ENCODE measurements at places on chromosomes 7 and 10. TPM values are rescaled to one million over a fixed set of nuclear protein-coding genes. Genes with fewer than 3 reads are reported as not detected.

The SPACDR gene
- 1.1 TPM for total RNA-seq

- peak; percentile 35 for DNase-seq
These were observed 36.9 kb downstream of the ADD3 start for GRCh38 chr10:110044681-110045080.

DNA sequence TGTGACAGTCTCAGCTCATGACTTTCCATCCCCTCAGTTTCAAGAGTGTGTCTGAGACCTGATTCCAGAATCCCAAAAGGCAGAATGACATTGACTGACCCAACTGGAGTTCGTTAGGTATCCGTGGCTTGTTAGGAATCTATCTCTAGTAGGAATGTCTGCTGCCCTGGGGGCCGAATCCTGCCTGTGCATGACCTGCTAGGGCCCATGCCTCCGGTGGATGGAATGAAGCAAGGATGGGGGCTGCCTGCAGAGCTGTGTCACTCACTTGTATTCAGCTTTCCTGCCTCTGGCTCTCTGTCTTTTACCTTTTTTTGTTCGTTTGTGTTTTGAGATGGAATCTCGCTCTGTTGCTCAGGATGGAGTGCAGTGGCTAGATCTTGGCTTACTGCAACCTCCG, 129.5 kb downstream of the SDK1 start:
- no peak for DNase-seq

DNA sequence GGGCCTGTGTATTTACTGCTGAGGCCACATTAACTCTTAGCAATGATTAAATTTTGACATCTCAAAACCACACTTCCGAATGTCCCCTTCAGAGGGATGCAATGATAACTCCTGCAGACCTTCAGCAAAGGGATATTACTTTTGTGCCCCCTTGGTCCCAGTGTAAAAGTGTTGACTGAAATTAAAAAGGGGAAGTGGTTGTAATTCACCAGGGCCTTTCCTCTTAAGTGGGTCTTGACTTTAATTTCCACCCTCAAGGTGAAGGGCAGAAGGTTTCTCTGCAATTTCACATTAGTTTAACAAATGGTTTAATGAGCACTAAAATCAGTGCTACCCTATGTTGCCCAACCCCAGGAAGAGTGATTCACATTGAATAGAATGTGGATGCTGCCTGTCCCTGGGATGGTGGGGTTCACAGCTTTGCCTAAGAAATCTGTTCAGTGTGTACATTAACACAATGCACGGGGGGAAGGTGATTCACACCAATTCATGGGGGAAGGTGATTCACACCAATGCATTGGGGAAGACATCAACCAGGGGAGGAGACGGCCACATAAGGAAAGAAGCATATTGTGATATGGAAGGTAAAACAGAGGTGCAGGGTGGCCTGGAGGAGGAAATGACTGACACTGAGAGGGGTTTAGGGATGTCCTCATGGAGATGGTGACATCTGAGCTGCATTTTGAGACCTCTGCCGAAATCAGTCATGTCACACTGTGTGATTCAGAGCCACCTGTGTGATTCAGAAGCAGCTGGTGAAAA, 19.4 kb upstream of the TNS3 start:
- peak; percentile 96 for DNase-seq

DNA sequence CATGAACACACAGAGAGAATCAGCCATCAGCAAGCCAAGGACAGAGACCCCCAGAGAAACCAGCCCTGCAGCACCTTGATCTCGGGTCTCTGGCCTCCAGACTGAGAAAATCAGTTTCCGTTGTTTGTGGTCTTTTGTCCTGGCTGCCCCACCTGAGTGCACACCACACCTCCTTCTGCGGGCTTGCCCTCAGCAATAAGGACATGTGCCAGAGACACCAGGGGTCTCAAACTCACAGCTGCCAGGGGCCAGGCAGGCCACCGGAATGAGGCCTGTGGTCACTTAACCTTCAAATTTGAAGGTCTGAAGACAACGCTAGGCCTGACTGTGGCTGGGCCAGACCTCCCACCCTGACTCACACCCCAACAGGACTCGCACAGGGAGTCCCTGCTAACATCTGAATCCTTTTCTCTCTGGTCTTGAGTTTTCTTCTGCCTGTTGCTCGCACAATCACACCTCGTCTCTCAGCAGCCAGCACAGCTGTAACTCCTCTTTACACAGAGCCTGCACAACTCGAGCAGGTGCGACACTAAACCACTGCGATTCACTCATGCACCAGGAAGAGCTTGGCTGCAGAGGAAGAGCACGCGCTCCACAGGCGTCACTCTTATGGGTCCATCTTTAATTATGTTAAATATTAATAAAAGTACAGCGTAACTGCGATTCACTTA, 86.2 kb downstream of the CHST15 start:
- no peak for DNase-seq

The OR6B1 gene
- total RNA-seq: not detected

The CDC14C gene
- under 0.01 TPM for total RNA-seq

DNA sequence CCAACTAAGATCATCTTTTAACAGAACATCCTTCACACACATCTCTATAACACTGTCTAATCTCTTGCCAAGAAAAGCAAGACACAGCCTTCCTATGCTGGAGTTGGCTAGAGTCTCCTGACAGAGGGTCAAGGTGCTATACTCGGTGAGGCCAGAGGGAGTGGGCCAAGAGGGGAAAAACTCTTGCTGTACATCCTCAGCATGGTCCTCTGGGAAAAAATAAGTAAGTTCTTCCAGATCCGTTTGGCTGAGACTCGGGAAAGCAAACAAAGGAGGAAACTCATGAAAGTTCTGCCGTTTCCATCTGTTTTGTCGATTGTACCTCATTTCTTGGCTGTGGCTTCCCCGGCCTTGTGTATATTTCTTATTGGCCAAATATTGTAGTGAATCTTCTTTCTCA, 33.9 kb downstream of the VWDE start:
- DNase-seq: no peak

The SFRP4 gene
- total RNA-seq: not detected

GRCh38 chr7:155994279-155994811, 182.1 kb upstream of the SHH start:
- no peak for DNase-seq

GRCh38 chr7:104972500-104972899, 41.5 kb upstream of the KMT2E start:
- peak; percentile 87 for DNase-seq

The KCNMA1 gene
- total RNA-seq: 25.6 TPM

DNA sequence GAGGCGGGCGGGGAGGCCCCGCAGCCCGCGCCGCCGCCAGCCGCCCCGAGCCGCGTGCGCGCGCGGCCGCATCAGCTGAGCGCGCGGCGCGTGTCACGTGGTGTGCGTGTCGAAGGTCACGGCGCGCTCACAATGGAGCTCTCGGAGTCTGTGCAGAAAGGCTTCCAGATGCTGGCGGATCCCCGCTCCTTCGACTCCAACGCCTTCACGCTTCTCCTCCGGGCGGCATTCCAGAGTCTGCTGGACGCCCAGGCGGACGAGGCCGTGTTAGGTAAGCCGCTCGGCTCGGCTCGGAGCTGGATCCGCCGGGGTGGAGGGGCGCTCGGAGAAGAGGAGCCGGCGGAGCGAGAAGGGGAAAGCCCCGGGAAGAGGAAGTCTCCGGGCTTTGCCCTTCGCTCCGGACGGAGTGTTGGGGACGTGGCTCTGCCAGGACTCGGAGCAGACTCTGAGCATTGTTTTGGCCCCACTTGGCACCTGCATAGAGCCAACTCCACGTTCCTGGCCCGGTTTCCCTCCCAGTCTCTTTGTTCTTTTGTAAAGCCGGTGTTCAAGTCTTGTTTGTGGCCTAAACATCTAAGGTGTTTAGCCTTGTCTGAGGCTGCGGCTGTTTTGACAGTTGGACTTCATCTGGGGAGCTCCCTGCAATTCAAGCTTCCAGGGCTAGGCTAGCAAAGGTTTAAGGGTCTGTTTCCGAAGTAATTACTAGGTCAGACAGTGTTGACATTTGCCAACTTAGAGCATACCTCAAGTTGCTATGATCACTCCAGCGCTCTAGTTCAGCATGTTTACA, at the start of gene COMMD3:
TSS of gene COMMD3 (plus strand) at position 103 of the 790 bp plus-strand sequence. CDS start at position 133, 30 bp downstream.
- peak; percentile 86 for DNase-seq

The GIMAP1 gene
- not detected for total RNA-seq

DNA sequence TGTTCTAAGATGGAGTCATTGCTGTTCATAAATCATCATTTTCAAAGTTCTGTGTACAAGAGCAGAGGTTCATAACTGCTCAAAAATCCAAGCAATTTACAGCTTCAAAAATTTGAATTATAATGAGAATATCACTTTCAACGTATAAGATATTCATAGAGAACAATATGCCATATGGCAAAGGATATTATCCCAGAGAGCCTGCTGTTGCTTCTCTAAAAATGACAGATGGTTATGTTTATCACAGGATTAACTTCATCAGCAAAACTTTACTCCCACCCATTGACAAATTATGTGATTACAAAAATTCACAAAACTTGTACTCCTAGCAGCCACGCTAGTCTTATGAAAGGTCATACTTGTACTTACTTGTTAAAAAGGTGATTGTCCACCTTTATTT, 105.1 kb downstream of the PIP4K2A start:
- no peak for DNase-seq

DNA sequence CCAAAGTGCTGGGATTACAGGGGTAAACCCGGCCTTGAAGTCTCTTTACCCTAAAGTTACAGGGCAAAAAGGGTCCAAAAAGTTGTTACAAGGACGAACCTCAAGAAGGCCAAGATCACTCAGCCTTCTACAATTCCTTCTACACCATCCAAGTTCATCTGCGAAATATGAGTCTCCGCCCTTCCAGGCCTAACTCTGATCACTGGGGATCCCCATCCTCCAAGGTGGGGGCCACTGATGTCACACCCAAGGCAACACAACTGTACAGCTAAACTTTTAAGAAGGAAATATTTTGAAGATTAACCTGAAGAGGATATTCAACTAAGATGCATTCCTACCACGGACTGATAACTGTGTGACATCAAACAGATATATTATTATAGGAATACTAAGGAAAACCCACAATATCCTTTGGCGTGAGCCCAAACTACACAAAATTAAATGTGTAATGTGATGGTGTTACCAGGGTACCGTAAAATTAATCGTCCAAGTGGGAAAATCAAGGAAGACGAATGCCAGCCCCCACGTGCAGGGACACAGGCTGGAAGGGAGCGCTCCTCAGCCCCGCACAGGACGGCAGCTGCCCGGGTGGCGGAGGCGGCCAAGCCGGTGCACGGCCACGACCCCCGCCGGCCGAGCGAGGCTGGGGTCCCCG, 1.0 kb downstream of the PAXIP1 start:
- no peak for DNase-seq

DNA sequence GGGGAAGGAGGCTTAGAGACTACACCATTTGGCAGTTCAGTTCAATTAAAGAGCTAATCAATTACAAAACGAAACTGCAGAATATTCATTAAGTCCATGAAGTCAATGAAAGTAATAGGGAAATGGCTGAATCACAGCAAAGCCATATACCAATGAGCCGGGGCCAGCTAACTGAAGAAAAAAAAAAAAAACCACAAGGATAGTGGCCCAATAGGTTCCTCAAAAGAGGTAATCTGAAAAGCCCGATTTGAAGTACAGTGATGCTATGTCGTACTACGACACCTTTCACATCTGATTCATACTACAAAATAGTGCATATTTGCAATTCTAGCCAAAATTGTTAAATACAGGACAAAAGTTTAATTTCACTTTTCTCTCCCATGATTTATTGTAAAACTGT, 2.5 kb downstream of the ARHGAP12 start:
- DNase-seq: no peak

- DNase-seq: no peak
These were observed 24.9 kb upstream of the GIMAP7 start for GRCh38 chr7:150489782-150490181.

The RGS10 gene
- total RNA-seq: 55.5 TPM

GRCh38 chr10:86773498-86773897, 17.1 kb downstream of the BMPR1A start:
- peak; percentile 71 for DNase-seq

DNA sequence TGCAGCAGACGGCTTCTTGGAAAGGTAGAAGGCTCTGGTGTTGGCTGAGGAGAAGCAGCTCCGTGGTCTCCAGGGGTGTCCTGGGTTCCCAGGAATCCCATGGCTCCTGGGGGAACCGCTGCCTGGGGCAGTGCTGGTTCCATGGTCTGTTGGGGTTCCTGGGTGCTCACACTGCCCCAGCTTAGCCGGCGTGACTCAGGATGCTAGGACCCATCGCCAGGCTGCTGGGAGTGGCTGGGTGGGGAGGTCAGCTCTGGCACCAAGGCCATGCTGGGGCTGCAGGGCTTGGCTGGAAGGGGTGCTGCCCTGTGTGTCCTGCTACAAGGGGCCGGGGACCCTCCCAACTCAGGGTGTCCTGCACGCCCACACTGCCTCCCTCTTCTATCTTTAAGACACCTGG, 9.4 kb downstream of the MGMT start:
- no peak for DNase-seq

DNA sequence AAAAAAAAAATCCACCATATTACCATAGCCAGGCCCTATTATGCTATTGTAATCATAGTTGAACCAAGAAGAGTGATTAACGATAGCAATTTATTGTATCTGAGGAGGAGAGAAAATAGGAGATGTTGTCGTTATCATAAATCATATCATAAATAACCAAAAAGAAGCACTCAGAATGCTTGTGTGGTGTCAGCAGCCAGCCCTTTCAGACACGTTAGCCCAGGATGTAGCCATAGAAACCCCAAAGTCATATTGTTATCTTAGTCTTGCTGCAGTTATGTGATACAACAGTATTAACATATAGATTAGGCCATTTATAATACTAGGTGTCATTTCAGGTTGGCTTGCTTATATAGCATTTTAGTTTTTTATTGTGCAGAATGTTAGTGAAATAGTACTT, 102.2 kb upstream of the GATA3 start:
- DNase-seq: no peak

The OR2F1 gene
- not detected for total RNA-seq

- peak; percentile 94 for DNase-seq
These were observed 148.9 kb downstream of the PARD3 start for GRCh38 chr10:34666008-34666704.

The BAG3 gene
- 5.4 TPM for total RNA-seq

The OGA gene
- total RNA-seq: 89.7 TPM

GRCh38 chr7:118870187-118870586, 645.7 kb downstream of the ANKRD7 start:
- DNase-seq: no peak

GRCh38 chr7:30791114-30791513, 19.9 kb downstream of the MINDY4 start:
- DNase-seq: no peak

The EGR2 gene
- 0.56 TPM for total RNA-seq

The GRID2IP gene
- not detected for total RNA-seq

The NAT16 gene
- total RNA-seq: not detected

- no peak for DNase-seq
These were observed 92.2 kb downstream of the ZNF248 start for GRCh38 chr10:37765216-37765615.

The FAM25C gene
- not detected for total RNA-seq

DNA sequence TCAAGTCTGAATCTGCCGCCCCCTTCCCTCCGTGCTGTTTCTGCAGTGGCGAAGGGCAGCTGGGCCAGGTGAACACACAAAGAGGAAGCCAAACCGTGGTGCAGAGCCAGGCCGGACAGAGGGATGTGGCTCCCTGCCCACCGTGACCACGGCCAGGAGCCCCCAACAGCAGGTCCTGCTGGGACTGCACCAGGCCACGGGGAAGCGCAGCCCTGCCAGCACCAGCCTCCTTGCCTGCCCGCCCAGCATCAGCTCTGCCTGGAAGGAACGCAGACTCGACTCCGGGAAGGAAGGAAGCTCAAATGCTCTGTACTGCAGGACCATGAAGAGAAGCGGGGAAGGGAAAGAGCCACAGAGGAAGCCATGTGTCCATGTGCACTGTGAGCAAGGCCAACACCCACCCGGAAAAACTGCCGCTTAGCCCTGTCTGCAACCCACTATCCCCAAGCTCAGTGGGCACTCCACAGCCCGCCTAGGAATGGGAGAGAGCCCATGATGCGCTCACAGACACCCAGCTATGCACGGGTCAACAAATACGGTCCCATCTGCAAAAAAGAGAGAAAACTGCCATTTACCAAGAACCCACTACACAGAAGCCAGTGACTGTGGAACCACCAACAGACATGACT, 19.0 kb downstream of the GPER1 start:
- DNase-seq: no peak

Measured in IMR-90 (cell line).